ENCODE measurements at places on chromosomes 16 and 17.

DNA sequence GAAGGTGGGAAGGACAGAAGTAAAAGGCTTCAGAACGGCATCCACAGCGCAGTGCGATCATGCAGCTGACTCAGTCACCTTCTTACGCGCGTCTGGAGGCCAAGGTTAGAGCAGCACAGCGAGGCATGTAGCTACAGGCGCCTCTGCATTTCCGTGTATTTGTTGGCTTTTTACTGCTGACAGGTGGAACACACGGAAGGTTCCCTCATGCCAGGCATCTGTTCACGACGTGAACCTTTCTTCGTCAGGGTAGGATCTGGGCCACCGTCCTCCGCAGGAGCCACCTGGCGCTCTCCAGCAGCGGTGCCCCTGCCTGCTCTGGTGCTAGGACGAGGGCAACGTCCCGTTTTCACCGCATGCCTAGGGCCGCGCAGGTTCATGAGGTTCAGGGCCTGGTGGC, 15.3 kb downstream of the TMEM204 start:
- no peak for DNase-seq

DNA sequence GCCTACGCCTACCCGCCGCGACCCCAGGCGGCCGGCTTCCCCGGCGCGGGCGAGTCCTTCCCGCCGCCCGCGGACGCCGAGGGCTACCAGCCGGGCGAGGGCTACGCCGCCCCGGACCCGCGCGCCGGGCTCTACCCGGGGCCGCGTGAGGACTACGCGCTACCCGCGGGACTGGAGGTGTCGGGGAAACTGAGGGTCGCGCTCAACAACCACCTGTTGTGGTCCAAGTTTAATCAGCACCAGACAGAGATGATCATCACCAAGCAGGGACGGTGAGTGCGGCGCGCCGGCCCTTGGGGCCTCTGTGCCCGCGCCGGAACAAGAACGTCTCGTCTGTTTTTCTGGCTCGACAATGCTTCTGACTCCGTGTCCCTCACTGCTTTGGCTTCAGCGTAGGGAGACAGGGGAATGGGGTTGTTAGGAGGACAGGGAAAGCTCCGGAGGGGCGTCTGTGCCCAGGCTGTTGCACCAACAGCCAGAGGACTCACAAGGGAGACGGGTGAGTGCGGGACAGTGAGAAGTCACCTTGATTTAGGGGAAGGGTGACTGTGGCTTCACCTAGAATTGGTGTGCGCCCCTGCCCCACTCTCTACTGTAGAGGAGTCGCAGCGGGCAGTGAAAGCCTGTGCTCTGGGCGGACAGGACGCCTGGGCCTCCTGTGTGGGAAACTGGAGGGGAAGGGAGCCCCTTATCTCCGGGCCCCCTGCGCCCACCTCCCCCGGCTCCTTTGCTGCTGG, 806 bp downstream of the TBX21 start:
- peak; percentile 32 for DNase-seq

GRCh38 chr17:3879186-3879585, 13.7 kb downstream of the CAMKK1 start:
- no peak for DNase-seq

DNA sequence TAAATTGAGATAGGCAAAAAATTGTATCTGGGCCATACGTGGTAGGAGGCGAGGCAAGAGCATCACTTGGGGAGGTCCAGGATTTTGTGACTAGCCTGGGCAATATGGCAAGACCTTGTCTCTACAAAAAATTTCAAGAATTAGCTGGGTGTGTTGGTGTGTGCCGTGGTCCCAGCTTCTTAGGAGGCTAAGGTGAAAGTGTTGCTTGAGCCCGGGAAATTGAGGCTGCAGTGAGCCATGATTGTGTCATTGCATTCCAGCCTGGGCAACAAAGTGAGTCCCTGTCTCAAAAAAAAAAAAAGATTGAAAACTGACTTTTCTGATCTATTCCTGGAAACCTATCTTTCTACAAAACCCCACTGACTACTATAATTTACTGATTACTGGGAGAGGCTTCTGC, 26.7 kb downstream of the CDK12 start:
- DNase-seq = no peak

- no peak for DNase-seq
Measured at GRCh38 chr16:69116906-69117305, 11.5 kb downstream of the HAS3 start.

DNA sequence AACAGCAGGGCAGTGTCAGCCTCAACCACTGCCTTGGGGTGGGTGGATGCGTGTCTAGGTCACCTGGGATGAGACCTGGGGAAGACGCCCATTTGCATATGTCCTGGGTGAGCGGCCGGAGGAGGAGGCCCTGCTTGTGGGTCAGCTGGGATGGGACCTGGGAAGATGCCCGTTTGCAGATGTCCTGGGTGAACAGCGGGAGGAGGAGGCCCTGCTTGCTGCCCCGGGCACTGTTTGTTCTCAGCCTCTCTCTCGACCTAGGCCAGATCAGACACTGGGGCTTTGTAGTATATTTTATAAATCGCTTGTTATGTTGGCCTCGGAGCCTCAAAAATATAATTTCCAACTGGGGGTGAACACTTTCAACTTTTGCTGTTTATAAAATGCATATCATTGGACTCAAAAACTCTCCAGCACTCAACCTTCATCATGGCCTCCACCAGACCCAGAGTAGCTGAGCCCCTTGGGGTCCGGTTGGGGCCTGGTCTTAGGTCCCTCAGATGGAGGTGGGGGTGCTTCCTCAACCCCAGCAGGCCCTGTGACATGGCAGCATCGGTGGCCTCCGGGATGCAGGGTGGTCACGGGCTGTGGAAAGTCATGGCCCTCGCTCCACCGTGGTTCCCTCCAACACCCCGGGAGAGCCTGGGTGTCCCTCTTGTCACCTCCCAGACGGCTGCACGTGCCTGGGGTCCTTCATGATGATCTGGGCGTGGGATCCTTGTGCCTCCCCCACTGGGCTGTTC, 17.3 kb downstream of the DBNDD1 start:
- no peak for DNase-seq

- DNase-seq = no peak
Measured at GRCh38 chr16:65754820-65755691, 611.4 kb upstream of the CDH5 start.

DNA sequence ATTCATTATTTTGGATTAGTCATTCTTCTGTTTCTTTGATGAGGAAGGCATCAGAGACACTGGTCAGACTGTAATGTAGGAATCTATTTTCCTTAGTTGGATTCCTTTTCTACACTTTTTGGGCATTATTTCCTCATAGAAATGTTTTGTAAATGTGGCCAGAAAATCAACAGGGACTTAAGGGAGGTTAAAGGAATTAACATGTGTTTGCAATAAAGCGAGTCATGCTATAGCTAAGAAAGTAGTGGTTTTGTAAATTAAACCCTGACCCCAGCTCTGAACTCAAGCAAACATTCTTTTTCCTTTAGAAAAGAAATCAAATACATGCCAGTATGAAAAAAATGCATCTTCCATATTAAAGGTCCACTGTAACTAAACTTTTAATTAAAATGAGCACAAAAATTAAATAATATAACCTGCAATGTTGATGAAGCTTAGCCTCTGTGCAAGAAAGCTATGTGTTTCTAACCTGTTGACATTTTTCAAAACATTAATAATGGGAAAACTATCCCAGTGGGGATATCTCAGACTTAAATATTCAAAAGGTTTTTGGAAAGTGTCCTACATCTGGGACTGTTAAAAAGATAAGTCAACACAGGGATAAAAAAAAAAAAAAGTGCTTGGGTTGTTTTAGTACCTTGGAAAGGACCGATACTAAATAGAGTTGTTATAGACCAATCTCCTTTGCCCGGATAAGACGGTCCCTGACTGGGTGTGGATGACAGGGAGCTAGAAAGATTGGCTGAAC, 428.0 kb downstream of the CA10 start:
- DNase-seq = no peak

DNA sequence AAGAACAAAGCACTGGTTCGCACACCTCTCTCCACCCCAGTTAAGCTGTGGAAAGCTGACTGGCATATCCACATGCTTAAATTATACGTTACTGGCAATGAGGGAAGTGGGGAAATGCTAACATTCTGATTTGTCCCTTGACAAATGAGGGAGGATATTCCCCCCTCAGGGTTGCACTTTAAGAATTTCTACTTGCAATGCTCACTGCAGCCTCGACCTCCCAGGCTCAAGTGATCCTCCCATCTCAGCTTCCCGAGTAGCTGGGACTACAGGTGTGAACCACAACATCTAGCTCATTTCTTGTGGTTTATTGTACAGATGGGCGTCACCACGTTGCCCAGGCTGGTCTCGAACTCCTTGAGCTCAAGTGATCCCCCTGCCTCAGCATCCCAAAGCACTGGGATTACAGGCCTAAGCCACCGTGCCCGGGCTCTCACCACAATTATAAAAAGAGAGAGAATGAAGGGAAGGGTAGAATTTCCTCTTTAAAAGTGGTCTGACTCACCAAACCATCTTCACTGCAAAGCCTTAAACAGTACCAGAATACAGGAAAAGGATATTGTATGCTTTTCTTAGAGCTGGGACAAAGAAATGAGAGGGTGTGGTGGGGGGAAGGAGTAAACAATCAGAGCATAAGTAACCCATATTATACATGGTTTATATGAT, 38.9 kb downstream of the KANSL1 start:
- peak; percentile 36 for DNase-seq

Measured in stimulated activated CD4-positive, alpha-beta T cell treated with anti-CD3 and anti-CD28 coated beads, Interleukin-2, amount 100 ng/mL, for 24 hours (primary cell).